ENCODE measurements at places on chromosomes 4 and X.
A peak's percentile ranks its signal among the peaks of the same experiment; 100 is the strongest.

- DNase-seq: no peak
These were observed 59.5 kb upstream of the TADA2B start for GRCh38 chr4:6983544-6984142.

- DNase-seq: no peak
These were observed 122.8 kb upstream of the NOCT start for GRCh38 chr4:138892483-138893407.

GRCh38 chr4:75235359-75235951 is 278.7 kb downstream of the RCHY1 start:
- no peak for DNase-seq

- no peak for DNase-seq
These were observed 187.7 kb downstream of the UNC5C start for GRCh38 chr4:95360906-95361695.

DNA sequence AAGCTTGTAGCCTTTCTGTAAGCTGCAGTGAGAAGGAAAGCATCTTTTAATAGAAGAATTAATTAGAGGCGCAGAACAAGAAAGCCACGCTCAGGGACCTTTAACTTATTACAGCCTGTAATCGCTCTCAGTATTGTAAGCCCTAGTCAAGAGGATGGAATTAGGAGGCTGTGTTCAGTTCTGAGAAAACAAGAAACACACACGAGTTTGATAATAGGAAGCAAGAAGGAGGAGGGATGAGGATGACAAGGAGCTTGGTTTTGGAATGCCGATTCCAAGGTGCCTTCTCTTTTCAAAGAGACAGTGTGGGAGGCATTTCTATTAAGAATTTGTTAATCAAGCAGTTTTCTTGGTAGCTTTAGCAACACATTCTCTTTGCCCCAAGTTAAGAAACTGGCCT is 69.3 kb downstream of the NYX start:
- no peak for DNase-seq

GRCh38 chr4:139955600-139955999 is 198.4 kb downstream of the MAML3 start:
- no peak for DNase-seq

GRCh38 chr4:185956544-185956940 is 112.4 kb upstream of the TLR3 start:
- no peak for DNase-seq

DNA sequence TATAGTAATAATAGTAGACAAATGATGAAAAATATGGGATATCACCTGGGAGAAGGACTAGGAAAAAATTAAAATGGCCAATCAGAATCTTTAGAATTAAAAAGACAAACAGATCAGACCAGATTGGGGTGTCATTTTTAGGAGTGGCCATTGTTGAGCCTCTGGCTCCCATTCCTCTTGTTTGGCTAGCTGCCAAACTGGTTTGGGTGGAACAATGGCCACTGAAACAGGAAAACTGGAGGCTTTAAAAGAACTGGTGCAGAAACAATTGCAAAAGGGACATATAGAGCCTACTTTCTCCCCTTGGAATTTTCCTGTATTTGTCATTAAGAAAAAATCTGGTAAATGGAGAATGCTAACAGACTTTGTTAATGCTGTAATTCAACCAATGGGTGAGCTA is 294.8 kb upstream of the DKK2 start:
- DNase-seq: no peak

DNA sequence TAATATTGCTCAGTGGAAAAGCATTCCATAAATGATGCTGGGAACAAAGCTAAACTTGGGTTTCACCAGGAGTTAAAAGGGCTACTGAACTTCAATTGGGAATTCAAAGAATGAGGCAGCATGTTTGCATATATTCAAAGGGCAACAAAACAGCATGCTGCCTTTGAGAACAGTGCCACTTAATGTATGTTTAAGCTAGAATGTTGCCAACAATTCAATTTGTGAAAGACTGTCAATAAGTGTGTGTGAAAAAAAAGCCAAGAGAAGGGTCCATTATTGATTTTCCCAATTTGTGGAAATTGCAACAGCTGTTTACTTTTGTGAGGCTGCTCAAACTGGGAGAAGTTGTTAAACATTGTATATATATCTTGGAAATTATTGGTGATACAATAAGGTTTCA is 701.9 kb upstream of the ACTRT1 start:
- DNase-seq: no peak

GRCh38 chr4:145482209-145483037 is 770 bp downstream of the SMAD1 start:
- DNase-seq: peak; percentile 83

DNA sequence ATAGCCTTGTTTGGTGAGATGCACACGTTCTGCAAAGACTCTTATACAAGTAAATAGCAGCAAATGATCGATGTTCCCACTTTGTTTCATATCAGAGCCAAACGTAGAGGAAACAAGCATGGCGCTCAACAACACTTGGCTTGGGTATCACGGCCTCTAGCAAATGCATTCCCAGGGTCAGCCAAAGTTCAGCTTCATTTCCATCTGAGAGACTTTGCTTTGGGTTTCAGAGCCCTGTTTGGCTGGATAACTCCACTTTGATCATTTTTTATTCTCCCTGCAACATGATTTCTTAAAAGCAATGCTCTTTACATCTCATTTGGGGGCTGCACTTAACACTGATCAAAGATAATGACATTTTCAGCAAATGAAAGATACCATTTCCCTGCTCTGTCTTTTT is 199.2 kb upstream of the FAM9B start:
- DNase-seq: no peak

DNA sequence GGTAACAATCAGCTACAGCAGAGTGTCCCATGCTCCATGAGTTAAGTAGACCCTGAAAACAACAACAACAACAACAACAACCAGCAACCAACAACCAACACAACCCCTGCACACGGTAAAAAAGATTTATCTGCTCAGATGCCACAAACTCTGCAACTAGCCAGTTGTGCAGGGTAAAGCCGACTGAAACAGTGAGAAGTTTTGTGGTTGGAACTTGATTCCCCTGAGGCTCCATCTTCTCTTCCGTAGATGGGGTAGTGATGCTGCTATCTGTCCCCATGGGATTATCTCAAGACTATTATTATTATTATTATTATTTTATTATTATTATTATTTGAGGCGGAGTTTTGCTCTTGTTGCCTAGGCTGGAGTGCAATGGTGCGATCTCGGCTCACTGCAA is 50.6 kb upstream of the RAPGEF2 start:
- DNase-seq: no peak

DNA sequence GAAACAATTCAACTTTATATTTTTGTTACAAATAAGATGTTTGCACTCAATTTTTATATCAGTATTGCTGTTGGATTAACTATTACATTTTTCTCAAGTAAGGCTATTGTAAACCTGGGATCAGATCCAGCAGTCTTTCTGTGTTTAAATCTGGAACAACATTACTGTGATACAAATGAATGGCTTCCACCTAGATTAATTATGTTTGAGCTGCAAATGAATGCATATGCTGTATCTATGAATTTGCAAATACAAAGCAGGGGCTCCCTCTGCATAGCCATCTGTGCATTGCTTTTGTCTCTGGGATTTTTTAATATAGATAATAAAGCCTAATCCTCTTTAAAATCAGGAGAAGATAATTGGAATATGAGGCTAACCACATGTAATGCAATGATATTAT is 69.8 kb upstream of the NEIL3 start:
- peak; percentile 31 for DNase-seq

DNA sequence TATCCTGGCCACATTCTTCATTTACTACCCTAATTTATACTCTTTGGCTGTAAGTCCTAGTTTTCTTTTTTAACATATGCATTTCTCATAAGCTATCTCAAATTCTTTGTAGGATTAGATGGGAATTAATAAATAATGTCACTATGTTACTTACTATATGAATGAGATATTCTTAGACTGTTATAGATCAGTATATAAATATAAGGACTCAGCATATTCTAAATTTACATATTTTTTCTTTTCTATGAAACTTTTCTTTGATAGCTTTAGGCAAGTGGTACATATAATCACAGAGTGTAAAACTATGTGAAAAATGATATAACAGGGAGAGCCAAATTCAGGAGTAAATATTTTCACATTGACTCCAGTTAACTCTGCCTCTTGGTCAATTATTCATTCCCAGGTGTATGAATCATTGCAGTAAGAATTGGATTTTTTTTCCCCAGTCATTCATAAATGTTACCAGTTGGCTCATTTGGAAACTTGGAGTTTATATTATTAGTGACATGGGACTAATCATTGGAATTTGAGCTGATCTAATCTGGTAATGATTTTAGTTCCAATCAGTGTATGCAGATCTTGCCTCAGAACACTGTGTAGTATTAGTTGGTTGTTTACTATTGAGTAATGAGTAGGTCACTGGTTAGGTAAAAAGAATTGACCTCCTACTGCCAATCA is 25.3 kb downstream of the FHIP1A start:
- peak; percentile 84 for DNase-seq

GRCh38 chr4:4789462-4789861 is 70.0 kb upstream of the MSX1 start:
- no peak for DNase-seq

DNA sequence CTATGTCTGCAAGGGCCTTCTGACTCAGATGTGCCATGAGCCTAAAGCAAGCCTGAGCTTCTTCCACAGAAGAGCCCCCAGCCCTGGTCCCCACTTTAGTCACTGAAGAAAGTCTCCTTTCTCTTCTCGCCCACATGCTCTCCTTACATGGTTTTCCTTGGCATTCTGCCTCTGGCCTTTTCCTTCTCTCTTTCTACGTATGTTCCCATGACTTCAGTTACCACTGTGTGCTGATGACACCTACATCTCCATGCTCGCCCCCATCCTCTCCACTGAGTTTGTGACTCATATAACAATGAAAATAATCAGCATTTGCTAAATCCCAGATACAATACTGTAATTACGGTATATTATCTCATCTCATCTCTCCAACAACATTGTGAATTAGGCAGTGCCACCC is 149.3 kb downstream of the AMMECR1 start:
- DNase-seq: peak; percentile 89

GRCh38 chr4:79043138-79043537 is 103.9 kb upstream of the PAQR3 start:
- DNase-seq: no peak

DNA sequence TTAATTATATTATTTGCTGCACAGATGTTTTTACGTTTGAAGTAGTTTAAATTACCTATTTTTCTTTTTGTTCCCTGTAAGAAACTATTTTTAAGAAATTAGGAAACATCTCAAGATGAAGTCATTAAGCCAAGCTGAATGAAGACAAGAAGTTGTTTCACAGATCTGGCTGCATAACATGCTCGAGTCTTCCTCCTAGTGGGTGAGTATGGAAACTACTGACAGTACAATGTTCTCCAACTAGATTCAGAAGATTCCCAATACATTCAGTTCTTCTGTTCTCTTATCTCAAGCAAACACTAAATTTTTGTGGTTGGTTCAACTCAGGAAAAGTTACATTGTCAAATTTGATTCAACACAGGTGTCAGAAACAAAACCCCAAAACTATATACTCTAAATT is 256.8 kb upstream of the VCX start:
- peak; percentile 0 for DNase-seq

- DNase-seq: peak; percentile 31
These were observed 12.1 kb downstream of the TIGD2 start for GRCh38 chr4:89123451-89123851.

GRCh38 chrX:70444326-70444945 is at the start of gene DLG3:
DLG3 (plus strand) TSS chrX:70444835; CDS start chrX:70445202, 367 bp downstream.
- peak; percentile 41 for DNase-seq

- DNase-seq: no peak
These were observed 53.1 kb downstream of the RASGEF1B start for GRCh38 chr4:81418572-81418971.

DNA sequence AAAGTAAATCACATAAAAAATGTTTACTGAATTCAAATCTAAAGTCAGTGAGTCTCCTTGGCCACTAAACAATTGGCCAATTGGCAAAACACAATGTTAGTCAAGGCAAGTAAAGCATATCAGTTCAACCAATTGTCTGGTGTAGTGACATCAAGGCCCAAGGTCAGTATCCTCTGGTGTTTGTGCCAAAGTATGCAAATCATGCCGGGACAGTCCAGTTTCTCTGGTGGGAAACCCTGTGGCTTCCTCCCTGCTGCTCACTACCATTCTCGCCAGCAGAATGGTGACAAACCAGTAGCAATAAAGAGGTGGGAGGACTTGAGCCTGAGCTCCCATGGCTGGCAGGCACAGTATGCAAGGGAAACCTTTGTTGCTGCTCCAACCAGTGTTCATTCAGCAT is 314.9 kb upstream of the FGF13 start:
- DNase-seq: no peak

DNA sequence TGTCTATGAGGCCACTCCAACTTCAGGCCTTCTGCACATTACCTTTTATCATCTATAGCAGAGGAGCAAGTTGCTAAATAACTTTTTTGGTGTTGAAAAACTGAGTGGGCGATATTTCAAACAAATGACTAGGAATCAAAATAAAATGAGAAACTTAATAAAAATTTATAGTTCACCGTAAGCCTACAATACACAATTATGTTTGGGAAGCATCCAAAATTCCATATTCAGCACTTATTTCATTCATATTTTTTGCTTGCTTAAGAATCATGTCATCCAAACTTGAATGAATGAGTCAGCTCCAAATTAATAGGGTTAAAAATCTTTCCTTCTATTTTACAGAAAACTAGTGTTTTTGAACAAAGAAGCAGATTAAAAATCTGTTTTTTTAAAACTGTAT is 119.1 kb downstream of the SH3RF1 start:
- peak; percentile 85 for DNase-seq

- peak; percentile 78 for DNase-seq
These were observed 36.7 kb upstream of the FBXW7 start for GRCh38 chr4:152572417-152573086.

GRCh38 chr4:17492876-17493275 is 19.0 kb downstream of the QDPR start:
- DNase-seq: no peak

DNA sequence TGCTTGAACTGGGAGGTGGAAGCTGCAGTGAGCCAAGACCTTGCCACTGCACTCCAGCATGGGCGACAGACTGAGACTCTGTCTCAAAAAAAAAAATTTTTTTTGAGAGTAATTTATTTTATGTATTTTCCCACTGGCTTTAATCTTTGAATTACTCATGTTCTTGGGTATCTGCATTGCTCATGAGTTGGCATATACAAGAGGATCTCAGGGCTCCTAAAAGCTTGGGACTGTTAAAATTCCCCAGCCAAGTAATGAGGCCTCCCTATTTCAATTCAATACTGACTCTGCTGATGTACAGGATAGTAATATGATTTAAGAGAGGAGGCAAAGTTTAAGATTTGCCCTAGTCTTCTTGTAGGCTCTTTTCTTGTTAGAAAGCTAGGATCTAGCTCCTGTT is 6.2 kb downstream of the IL21 start:
- no peak for DNase-seq

All from fibroblast of lung (primary cell).